Esophagus muscularis mucosa (tissue), 4 donors: ENCODE measurements at places on chromosomes 12 and 14. TPM values are rescaled to one million over a fixed set of nuclear protein-coding genes. Genes with fewer than 3 reads are reported as not detected.

Gene OTX2
- total RNA-seq = not detected

Gene KIAA0586
- 17.1 TPM for total RNA-seq

- no peak for DNase-seq
These were observed 1.4 kb downstream of the ZNF385A start for GRCh38 chr12:54383041-54383609.

Gene OVCH1
- total RNA-seq = 0.17 TPM

DNA sequence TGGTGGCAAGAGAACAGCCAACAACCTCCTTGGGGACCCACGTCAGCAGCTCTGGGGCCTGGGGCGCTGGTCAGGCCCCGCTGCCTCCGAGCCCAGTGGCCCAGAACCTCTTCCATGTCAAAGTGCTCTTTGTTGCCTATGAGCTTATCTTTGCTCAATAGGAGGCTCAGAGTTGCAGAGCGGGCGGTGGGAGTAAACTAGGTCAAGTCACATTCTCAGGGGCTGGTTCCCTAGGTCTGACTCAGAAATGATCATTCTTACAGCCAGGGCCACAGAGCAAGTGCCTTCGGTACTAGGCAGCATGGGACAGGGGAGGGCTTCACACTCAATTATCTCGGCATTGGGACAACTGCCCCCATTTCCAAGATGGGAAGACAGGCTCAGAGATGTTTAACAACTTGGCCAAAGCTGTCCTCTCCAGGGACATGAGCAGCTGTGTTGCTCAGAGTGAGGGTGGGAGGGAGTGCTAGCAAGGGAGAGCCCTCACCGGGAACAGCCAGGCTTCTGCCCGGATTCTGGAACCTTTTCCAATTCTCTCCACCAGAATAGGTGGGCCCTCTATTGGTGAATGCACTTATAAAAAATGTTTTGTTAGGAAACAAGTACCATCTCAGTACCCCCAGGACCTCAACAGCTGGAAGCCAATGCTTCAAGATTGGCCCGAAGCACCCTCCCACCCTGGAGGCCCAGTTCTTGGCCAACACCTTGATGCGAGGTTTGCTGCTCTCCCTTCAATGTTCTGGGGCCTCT, 11.9 kb downstream of the SLC25A29 start:
- no peak for DNase-seq

Gene POU6F1
- 20.3 TPM for total RNA-seq

Gene INHBC
- total RNA-seq = not detected

Gene ERO1A
- 37.0 TPM for total RNA-seq

GRCh38 chr14:104932676-104933631, 8.3 kb downstream of the PLD4 start:
- DNase-seq = peak; percentile 93

- no peak for DNase-seq
These were observed 111.3 kb downstream of the DYRK2 start for GRCh38 chr12:67759829-67760228.

Gene SCNN1A
- 3.3 TPM for total RNA-seq

DNA sequence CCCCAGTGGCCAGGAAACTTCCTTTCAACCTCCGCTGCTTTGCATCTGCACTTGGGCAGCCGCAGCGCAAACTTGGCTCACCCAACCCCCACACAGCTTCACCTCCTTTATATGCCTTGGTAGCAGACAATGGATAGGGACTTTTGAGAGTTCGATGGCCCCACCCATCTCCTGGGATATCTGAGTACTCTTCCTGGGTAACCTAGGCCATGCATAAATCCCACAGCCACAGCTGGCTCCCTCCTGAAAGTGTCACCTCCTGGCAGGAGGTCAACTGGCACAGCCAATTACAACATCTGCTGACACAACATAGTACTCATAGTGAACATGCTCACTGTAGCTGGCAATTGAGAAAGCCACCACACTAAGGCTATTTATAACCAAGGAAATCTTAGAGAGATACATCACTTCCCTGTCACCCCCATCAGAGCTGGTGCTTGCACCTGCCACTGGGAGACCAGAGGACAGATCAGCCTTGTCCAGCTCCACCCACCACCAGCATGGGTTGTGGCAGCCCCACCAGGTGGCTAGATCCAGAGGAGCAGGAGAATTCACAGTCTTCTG, 410.0 kb downstream of the SYT1 start:
- DNase-seq = no peak

Gene HEATR5A
- 24.1 TPM for total RNA-seq

DNA sequence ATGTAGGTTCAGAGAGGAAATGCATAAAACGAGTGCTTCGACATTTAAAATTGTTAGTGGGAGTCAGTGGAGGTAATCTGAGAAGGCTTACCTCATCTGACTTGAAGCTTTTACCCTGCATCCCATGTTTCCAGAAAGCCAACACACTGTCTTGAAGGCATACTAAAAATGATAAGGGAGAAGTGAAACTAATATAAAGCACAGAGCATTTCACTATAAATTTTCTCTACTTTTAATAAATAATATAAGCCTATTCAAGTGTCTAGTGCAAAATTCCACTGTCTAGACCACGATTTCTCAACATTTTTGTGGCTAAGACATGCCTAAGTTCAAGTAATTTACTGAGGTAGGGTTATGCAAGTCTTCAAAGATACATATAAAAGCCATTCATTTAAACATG, 29.1 kb upstream of the CDKL1 start:
- no peak for DNase-seq

Gene STON2
- 9.6 TPM for total RNA-seq

Gene TSPAN19
- not detected for total RNA-seq

DNA sequence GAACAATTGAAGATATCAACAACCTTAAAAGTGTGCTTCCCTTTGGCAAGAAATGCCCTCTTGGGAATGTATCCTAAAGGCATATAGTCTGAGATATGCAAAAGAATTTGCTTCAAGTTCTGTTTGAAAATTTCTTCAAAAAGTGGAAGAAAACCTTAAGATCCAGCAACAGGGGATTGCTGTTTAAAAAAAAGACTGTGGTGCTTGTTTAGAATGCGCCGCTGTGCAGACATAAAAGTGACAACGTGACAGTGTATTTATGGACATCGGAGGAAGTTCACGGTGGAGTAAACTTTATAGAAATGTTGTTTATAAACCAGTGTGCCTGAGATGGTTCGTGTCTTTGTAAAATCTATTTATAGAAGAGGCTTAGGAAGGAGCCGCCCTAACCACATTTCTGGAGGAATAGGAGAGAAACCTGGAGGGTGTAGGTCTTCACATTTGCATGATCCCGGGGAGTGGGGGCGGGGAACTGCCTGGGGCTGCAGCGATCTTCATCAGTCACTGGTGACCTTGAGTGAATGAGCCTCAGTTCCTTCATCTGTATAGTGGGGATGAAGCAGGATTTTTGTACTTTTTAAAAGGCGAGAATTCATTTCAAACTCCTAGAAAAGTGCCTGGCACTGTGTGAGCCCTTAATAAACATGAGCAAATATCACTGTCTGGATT, 27.5 kb downstream of the ADGRD1 start:
- no peak for DNase-seq

GRCh38 chr12:111636209-111636945, 37.3 kb upstream of the ATXN2 start:
- DNase-seq = peak; percentile 92

DNA sequence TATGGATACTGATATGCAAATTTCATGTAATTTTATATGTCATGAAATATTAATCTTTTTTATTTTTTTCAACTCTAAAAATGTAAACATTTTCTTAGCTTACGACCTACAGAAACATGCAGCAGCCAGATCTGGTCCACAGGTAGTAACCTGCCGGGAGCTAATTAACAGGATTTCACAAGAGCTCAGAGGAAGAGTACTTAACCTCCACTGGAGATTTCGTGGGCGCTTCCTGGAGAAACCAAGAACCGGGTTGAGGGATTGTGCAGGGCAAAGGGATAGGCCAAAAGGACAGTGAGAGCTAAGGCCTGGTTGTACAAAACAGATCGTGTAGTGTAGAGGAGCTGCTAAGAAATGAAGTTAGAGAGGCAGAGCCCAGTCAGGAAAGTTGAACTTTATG, 315.7 kb downstream of the PAWR start:
- DNase-seq = no peak

DNA sequence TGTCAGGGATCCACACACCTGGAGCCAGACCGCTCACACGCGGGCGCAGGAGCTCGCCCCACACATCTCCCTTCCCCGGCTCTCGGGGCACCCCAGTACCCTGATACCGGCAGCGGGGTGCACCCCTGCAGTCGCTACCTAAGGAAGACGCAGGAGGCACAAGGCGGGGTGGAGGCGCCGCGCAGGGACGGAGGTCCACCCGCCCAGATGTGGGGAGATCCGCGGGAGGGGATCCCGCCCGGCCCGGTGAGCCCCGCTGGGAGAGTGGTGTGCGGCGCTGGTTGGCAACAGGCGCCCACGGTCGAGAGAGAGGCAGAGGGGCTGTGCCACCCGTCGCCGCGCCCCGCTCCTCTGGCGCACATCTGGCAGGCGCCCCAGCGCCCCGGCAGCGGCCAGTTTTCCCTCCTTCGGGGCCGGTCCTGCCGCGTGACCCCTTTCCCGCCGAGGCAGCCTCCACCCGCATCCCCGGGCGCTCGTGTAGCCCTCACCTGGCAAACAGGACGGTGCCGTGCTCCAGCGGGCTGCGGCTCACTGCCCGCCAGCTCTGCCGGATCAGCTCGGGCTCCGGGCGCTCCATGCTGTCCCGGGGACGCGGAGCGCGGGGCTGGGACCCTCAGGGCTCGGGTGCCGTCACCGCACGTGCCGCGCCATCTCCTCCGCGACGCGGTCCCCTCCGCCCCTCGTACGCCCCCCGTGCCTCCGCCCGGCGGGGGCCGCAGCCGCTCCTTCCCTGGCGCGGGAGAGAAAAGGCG, 469 bp downstream of the NGB start:
- DNase-seq = no peak

DNA sequence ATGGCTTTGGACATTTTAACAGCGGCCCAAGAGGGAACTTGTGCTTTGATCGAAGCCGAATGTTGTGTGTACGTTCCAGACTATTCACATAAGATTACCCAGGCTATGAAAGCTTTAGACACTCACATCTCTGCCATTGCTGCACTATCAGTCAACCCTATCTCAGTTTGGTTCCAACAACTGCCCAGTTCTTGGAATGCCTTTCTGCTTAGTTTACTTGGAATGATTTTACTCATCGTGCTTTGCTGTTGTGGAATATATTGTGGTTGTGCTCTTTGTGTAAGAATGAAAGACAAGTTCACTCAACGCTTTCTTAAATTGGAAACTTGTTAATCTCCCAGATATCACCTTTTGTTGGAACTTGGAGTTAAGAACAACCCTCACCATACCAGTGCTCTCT, 498.2 kb downstream of the GLT1D1 start:
- no peak for DNase-seq

DNA sequence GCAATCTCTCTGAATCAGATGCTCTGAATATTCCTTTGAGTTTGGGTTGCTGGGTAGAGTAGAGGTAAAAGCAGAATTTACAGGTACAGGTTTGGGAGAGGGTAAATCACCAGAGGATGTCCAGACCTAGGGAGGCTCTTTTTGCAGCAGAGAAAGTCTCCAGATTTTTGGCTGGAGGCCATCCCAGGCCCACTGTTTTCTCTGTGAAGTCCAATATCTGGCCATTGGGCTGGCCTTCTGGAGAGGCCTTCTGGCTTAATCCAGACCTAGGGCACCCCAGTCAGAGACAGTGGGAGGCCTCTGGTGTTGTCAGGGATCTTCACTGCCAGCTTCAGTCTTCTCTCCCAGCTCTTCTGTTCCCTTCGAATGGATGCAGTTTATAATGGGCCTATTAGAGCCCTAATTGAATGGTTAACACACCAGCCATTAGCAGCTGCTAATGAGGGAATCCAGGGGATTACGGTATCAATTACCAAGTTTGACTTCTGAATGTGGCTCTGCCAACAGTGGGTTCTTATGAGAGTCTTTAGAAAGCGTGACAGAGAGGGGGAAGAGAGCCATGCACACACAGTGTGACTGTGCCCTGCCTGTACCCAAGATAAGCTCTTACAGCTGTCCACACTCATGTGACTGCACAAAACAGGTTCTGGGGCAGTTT, 183.1 kb downstream of the EMP1 start:
- DNase-seq = peak; percentile 83

Gene LALBA
- not detected for total RNA-seq

Gene PAPOLA
- total RNA-seq = 105 TPM

DNA sequence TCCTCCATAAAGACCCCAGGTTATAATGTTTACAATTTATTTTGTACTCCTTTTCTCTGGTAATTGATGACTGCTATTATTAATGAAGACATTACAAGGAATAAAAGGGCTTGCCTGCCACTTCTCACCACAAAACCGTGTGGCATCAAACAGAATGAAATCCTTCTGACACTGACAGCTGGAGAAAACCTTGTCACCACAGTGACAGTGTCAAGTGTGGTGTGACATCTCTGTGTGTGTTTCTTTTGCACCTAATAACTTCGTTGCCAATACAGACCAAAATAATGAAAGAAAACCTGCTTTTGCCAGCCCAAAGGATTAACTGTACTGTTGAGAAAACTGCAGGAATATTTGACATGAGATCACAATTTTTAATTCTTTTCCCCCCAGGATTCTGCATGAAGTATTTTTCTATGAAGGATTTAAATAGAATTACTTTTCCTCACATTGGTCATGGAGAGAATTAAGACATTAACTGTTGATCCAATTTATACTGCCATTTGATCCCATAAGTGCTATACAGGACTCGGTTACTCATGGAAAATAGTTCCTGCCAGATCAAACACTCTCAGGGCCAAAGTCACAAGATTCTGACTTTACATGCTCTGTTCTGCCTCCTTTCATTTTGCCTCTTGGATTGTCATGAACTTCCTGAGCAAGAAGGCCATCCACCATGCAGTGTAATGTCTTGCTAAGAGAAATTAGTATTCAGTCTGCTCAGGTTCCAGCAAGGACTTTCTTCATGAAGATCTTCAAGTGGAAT, 60.4 kb upstream of the IFNG-AS1 start:
- no peak for DNase-seq
